ENCODE measurements at places on chromosomes 5 and 9.

DNA sequence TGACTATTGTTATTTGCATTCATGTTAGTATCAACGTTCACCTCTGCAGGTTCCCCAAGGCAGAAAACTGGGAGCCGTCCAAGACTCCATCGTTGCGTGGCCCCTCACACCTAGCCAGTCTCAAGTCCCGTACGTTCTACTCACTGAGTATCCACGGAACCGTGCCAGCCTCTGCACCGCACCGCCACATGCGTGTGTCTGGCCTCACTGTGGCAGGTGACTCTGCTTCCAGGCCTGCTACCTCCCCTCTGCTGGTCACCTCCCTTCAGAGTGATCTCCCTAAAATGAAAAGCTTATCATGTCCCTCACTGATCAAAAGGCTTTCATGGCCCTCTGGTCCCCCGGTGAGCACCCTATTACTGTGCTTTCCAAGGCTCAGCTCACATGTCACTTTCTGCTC, 108.1 kb downstream of the GABBR2 start:
- no peak for DNase-seq

- no peak for DNase-seq
Observed at GRCh38 chr5:50415912-50416311, 25.2 kb downstream of the EMB start.

- DNase-seq = no peak
Observed at GRCh38 chr9:77896269-77896937, 135.2 kb downstream of the GNAQ start.

DNA sequence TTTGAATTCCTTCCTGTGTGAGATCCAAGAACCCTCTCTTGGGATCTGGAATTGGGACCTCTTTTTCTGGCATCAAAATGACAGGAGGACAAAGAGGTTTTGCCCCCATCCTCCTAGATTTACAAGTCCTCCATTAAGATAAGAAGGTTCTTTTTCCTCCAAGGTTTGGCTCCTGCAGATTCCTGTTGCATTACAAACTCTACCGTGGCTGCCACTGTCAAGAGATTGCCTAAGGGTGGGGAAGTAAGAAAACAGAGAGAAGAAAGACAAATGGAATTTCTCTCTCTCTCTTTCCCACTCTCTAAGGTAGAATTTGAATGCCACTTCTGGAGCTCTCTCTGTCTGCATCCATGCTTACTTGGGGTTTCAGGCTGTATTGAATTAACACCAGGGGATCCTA, 12.0 kb upstream of the SVEP1 start:
- DNase-seq = no peak

GRCh38 chr9:83649080-83649479, 26.1 kb downstream of the IDNK start:
- peak; percentile 49 for DNase-seq

DNA sequence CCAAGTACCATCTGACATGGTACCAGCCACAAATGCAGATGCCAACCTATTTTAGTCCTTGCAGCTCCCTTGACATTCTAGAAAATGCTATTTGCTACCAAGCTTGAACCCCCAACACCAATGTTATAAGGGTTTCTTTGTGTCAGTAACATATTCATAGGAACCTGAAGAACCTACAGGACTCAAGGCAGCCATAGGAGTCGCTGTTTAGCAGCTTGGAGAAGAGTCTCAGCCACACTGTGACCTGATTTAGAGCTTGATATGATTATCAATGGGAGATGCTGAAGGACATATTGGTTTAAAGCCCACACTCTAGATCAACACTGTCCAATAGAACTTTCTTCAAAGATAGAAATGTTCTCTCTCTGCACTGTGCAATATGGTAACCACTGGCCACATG, 6.4 kb upstream of the ZFR start:
- no peak for DNase-seq

DNA sequence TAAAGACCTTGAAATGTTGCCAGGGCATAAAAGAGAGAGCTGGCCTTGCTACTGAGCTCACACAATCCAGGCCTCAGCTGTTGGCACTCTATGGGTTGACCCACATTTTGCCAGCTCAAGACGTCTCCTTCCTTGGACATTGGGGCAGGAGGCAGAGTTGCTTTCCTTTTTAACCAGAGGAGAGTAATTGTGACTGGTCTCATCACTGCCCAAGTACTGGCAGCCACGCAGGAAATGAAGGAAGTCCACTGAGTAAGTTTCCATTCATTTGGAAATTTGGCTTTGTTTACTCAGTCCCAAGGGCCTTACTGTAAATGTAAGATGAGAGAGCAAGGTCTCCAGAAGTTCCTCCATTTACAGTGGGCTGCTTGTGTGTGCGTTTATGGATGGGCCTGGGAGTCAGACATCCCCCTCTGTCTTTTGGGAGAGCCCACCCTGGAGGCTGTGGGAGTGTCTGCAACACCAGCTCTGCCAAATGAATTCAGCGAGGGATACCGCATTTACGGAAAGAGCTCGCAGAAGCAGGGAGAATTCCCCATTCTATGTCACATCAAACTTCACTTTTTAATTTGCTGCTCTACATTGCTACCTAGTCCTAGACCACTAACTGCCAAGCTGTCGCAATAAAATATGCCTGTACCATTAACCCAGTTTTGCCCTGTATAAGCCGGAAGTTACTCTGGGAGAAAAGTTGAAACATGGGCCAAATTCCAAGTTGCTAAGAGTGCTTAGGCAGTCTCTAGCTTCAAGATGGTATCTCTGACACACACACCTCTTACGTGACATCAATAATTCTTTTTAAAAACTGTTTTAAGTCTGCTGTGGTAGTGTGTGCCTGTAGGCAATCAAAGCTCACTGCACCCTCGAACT, 24.5 kb upstream of the PDZD2 start:
- peak; percentile 8 for DNase-seq

GRCh38 chr9:97365634-97366033, 46.3 kb upstream of the TDRD7 start:
- DNase-seq = no peak

DNA sequence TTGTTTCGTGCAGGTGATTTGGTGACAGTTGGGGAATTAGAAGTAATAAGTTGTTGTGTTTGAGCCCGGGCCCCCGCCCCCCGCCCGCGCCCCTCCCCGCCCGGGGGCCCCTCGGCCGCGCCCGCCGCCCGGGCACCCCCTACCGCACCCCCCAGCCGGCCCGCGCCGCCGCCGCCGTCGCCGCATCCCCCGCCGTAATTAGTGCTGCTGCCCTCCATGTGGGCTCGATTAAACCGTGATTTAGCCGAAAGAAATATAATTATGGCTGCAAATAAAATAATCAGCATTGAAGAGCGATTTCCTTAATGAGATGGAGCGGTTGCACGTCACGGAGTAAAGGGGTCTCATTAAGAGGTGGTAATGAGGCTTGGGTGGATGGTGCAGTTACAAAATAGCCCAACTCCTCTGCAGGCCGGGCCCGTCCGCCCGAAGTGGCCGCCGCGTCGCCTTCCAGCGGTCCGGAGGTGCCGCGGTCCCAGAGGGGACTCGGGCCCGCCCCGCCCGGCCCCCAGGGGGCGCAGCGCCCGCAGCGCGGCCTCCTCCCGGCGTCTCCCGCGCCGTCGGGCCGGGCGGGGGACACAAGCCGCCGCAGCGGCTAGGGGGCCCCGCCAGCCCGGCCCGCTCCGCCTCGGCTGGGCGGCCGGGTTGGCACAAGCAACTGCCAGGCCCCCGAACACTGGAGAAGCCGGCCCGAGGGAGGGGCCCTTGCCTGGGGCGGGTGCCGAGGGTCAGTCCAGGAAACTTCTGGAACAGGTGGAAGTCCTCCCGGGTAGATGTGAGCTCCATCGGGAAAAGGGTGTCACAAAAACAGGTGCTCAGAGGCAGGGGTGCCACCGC, 6.9 kb upstream of the OTP start:
- no peak for DNase-seq

DNA sequence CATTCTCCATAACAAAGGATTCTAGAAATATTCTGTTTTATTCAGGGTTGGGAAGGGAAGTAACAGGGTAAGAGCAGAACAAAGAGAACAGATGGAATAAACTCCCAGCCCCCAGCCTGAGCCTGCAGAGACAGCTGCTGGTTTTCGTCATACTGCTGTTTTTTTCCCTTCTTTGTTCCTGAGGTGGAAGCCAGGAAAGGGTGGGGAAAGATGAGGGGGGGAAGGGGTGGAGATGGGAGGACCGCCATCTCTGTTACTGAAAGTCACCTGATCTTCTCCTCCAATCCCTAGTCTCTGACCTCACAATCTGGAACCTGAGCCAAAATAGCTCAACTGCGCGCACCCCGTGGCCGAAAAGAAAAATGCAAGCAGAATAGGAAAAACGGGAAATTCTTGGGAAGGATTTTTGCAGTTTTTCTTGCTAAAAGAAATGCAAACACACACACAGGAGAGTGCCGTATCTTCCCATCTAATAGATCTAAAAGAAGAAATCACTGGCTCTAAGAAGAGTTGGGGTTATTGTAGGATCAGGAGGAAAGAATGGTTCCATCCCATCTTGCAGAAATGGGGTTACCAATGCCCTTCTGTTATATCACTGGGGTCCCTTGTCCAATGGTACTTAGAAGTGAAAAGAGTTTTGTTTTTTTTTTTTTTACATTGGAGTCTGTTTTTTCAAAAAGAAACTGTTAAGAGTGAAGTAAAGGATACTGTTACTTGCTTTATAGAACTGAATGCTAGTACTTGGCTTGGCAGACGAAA, 57.9 kb downstream of the DIAPH1 start:
- peak; percentile 86 for DNase-seq

GRCh38 chr5:42429694-42430093, 6.5 kb downstream of the GHR start:
- peak; percentile 65 for DNase-seq

GRCh38 chr9:87193925-87194868, 246.9 kb upstream of the GAS1 start:
- DNase-seq = no peak

DNA sequence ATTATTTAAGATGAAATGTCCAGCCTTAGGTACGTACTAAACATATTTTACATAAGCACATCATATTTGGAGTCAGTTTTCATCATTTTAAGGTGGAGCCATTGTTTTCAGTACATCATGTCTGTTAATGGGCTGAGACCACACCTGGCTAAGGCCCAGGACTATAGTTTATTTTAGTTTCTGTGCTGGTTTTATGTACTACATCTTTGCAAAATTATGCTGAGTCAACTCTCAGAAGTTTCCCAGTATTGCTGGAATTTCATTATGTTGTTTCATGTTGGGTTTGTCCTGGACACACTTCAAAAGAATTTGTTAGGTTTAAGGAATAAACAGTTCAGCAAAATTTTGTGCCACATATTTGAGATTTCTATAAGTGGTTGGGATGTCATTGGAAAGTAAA, 171.2 kb downstream of the CCDC171 start:
- DNase-seq = no peak

GRCh38 chr5:31769530-31769929, 130.6 kb downstream of the PDZD2 start:
- DNase-seq = no peak

GRCh38 chr5:14442536-14442935, 139.1 kb upstream of the OTULINL start:
- no peak for DNase-seq

GRCh38 chr9:122088880-122089706, 4.0 kb downstream of the TTLL11 start:
- DNase-seq = no peak

DNA sequence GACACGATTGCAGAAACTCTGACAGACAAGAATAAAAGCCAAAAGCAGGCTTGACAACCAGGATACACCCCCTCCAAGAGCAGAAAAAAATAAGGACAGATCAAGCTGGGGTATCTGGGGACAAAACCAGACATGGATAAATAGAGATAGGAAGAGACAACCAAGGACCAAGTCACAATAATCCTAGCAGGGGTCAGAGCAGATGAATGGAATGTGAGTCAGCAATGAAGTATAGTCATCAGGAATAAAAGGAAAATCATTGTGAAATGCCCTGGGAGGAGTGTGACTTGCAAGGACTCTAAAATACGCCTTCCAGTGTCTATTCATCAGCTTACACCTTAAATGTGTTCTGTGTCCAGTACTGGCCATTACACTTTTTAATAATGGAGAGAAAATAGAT, 206.8 kb downstream of the CAAP1 start:
- no peak for DNase-seq

- DNase-seq = peak; percentile 65
Observed at GRCh38 chr9:120928483-120929228, 2.1 kb upstream of the TRAF1 start.

- no peak for DNase-seq
Observed at GRCh38 chr5:179217356-179217755, 127.9 kb downstream of the ADAMTS2 start.

Data from prostate gland (tissue), 2 donors.